ENCODE measurements at places on chromosomes 5 and 9. TPM values are rescaled to one million over a fixed set of nuclear protein-coding genes. Genes with fewer than 3 reads are reported as not detected.

The IL7R gene
- polyA plus RNA-seq = 3.9 TPM

The EGFLAM gene
- polyA plus RNA-seq = 12.3 TPM

The TAF11L5 gene
- not detected for polyA plus RNA-seq

The SPATA31A3 gene
- not detected for polyA plus RNA-seq

The CDH9 gene
- polyA plus RNA-seq = not detected

DNA sequence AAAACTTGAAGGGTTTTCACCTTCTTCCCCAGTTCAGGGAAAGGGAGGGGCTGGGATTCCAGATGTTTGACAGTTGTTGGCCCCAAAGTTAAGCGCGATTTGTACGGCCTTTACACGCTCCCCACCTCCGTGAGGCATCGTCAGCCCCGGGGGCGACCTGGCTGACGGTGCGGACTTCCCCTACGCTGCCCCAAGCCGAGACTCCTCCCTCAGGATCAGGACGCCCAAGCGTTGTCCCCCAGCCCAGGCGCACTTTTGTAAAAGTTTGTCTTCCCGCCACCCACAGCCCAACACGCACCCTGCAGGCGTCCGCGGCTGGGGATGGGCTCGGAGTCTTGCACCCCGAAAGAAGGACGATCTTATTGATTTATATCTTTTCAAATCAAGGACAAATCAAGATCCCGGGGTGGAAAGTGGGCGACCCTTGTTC, 713 bp downstream of the MOB3B start:
- peak; percentile 80 for DNase-seq

DNA sequence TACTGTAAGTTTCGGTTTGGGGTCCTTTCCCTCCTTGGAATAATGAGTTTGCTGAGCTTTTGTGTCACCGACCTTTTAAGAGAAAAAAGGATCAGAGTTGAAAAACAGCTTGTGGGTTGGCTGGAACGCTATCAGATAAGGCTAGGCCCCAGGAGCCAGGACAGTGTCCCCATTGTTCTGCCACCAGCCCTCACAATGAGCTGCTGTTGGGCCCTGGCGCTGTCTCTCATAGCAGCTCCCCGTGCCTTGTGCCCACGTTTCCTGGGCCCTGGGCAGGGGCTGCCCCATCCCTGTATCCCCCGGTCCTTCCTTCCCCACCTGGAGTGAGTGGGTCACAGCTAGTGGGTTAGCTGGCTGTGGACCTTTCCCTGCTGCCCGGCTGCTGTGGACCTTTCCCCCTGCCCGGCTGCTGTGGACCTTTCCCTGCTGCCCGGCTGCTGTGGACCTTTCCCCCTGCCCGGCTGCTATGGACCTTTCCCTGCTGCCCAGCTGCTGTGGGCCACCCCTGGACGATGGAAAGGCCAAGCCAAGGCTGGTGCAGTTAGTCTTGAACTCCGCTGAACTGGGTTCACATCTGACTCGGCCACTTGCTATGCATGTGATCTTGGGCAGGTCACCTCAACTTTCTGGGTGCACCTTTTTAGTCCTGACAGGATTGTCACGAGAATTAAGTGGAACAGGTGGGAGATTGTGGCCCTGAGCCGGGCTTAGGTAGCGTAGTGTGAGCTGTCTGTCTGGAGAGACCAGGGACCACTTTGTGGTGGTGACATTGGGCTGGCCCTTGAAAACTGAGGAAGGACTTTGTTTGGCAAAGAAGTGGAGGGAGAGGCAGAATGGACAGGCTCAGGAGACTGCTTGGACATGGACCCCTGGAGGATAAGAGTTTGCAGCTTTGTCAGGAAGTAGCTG, 99.5 kb downstream of the DAB2IP start:
- DNase-seq = no peak

GRCh38 chr9:134585021-134585561, 56.5 kb upstream of the COL5A1 start:
- no peak for DNase-seq

DNA sequence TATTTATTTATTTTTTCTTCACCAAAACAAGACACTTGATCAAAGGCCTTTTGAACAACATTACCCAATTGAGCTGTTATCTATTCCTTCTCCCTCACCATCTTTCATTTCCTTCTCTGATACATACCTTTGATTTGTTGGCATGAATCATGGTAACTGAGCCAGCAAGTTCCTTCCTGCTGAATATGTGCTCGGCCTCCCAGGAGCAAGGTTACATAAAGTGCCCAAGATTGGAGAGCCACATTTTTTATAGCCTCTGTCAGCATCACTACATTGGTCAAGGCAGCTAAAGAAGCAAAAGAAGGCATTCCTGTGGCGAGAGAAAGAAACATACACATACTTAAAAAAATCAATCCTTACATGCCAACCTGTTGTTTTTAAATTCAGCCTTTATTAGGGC, 369.6 kb downstream of the CYLC2 start:
- no peak for DNase-seq

DNA sequence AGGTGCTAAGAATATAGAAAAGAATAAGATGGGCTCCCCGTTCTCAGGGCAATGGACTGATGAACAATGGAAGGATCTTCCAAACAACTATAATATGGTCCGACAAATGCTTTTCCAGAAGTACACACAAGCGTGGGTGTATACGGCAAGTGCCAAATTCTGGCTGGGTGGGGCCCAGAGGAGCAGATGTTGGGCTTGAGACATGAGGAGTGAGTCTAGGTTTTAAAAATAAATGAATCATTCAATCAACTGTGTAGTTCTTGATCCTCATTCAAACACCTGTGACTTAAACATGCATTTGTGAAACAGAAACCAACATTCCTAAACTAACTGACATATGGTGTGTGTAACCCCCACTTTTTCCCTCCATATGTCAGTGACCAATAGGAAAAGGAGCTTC, 47.9 kb downstream of the MFAP3 start:
- no peak for DNase-seq

DNA sequence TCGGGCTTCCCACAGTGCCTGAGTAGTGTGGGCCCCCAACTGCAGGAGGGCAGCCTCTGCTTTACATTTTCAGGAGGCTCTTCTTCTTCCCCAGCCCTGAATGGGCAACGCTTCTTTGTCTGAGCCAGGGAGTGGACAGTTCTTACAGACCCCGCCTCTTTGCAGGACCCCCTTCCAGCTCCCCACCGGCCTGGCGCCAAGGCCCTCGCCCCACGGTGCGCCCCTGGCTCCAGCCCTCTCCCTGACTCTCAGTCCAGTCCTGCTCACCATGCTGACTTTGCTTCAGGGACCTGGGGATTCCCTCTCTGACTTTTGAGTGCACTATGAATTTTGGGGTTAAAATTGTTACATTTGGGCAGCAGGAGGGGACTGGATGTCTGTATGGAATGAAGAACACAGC, 123.8 kb downstream of the HSD17B3 start:
- no peak for DNase-seq

DNA sequence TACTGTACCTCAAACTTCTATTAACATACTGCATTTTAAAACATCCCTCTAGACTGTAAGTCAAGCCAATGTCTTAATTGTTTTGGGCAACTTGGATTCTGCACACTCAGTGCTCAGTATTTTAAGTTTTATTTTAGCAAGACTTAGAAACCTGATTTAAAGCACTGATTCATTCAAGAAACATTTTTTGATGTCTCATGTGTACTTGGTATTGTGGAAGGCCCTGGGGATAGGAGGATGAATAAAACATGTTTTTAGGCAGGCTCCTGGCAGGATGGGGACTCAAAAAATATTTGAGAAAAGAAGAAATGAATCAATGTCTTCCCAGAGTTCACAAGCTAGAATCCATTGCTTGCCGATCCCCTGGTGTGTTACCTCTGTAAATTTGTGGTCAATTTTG, 334.0 kb upstream of the PUM3 start:
- DNase-seq = no peak

DNA sequence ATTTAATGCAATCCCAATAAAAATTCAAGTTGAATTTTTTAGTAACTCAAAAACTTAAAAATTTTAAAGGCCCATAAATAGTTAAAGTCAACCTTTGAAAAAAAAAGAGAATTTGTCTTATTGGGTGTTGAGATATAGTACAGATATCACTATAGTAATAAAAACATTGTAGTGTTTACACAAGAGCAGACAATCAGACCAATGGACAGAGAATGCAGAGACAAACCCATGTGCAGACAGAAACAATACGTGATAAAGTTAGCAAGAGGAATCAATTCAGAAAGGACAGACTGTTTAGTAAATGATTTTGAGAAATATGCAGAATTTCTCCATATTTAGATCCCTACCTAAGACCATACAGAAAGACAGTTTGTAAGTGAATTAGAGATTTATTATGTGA, 33.9 kb downstream of the GOLGA1 start:
- no peak for DNase-seq

DNA sequence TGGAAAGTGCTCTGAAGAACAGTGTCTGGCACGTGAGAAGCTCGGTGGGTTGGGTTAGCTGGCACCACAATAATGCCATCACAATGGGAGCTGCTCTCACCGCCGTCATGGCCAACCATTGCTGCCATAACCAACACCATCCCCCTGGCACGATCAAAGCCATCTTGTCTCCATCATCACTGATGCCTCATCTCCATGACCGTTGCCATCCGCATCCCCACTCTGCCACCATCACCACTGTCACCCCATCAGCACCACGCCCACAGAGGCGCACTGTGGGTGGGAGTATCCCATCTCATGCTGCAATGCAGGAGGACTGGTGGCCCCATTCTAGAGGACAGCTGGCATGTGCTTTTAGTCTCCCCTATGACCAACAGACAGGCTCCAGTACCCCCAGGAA, 23.7 kb downstream of the NR5A1 start:
- DNase-seq = no peak

- DNase-seq = no peak
Measured at GRCh38 chr5:1488882-1489680, 34.7 kb downstream of the LPCAT1 start.

GRCh38 chr5:176489077-176489476, 40.9 kb downstream of the FAF2 start:
- DNase-seq = no peak
